ENCODE measurements at places on chromosomes 7 and 10.

GRCh38 chr7:5620459-5620881 is 161.0 kb downstream of the RNF216 start:
- no peak for DNase-seq

GRCh38 chr7:131106681-131107336 is 220.9 kb upstream of the MKLN1 start:
- no peak for DNase-seq

DNA sequence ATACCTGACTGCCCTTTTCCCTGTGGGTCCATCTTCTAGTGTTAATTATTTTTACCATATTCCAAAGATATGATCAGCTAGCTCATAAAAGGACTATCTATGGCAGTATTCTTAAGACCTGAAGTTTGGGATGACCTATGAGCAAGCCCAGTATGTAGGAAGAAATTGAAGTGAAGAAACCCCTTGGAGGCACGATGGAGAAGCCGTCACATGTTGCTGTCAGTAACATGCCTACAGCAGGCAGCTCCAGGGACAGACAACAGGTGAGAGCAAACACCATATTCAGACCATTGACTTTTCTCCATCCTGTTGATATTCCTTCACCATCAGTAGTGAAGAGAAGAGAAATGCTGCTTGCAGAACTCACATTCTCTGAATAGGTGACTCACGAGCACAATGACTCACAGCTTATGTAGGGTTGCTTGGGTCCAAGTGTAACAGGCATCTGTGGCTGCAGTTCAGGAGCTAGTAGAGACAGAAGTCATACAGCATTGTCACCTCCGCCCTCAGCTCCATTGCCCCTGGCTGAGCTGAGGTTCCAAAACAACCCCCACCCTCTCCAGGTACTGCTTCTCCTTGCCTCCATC is 8.4 kb upstream of the LYZL2 start:
- no peak for DNase-seq

GRCh38 chr10:34780818-34781380 is 34.2 kb downstream of the PARD3 start:
- no peak for DNase-seq

DNA sequence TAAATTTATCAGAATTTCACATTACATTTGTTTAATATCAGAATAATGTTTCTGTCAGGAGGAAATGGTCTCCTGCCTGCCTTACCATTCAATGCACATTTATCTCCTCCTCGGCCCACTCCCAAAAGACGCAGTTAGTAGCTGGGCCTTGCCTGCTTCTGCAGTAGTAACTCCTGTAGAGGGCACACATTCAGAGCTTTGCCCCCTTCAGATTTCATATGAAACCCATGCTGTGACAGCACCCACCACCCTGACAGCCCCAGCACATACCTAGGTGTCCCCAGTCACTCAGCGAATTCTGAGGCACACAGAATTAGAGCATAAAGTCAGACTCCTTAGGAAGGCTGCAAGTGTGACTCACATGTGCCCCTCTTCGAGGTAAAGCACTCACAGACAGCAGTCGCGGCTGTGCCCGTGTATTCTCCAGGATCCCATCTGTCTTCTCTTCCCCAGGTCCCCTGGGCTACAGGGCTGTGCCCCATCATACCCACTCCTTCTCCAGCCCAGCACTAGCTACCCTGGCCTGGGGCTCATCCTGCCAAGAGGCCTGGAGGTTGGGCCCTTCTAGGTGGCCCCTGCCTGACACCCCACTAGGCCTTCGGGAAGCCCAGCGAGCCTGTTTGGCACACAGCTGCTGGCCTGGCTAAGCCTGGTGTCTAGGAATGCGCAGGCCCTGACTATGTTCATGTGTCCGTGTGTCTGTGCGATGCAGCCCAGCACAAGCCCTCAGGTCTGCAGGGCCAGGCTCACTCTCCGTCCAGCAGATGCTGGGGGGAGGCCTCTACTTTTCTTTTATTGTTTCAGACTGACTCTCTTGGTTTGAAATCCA is 4.7 kb upstream of the DEPP1 start:
- DNase-seq: no peak

- no peak for DNase-seq
Measured at GRCh38 chr10:97805949-97806348, 34.1 kb upstream of the SFRP5 start.

- no peak for DNase-seq
Measured at GRCh38 chr10:99525897-99526296, 6.8 kb upstream of the NKX2-3 start.

DNA sequence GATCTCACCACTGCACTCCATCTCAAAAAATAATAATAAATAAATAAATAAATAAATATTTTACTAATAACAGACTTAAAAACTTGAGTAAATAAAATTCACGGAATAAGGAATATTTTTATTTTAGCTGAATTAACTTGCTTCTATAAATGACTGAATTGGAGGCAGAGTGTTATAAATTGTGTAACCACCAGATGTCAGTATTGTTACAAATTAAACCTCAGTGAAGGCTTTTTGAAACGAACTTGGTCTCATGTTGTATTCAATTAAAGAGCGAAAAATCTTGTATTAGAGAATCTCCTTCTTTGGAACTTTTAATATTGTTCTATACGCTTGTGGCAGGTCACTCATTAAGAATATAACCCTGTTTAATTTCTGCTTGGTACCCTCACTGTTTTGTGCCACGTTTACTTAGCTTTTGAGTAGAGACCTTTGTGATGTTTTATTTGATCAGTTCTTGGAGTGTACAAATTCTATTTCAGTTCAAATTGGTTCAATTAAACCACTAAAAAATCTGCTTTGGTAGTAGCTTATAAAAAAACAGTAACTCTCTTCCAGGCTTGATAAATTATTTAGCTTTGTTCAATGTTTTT is 45.6 kb upstream of the SCIN start:
- no peak for DNase-seq
